ENCODE measurements at places on chromosomes 5 and 9. TPM values are rescaled to one million over a fixed set of nuclear protein-coding genes. Genes with fewer than 3 reads are reported as not detected.

Gene ZCCHC7
- polyA plus RNA-seq, result 5.8 TPM

Gene UIMC1
- 18.0 TPM for polyA plus RNA-seq

Gene SPINK5
- polyA plus RNA-seq, result 20.0 TPM

Gene REXO4
- 25.9 TPM for polyA plus RNA-seq

Gene C5orf52
- polyA plus RNA-seq, result 0.48 TPM

Gene ENTPD2
- polyA plus RNA-seq, result 0.92 TPM
